Activated CD4-positive, alpha-beta T cell treated with anti-CD3 and anti-CD28 coated beads for 36 hours (primary cell): ENCODE measurements at places on chromosomes 5 and 9. TPM values are rescaled to one million over a fixed set of nuclear protein-coding genes. Genes with fewer than 3 reads are reported as not detected.

GRCh38 chr5:151555760-151556576 is 35.2 kb downstream of the FAT2 start:
- no peaks in the 10 kb centered on the region for H3K36me3 ChIP-seq
- no peak for DNase-seq
- H3K4me3 ChIP-seq: no peak overlapping the region
- H3K27ac ChIP-seq: no peak overlapping the region
- H3K27me3 ChIP-seq: no peaks in the 10 kb centered on the region
- no peaks in the 10 kb centered on the region for H3K4me1 ChIP-seq

ARPC5L gene
- total RNA-seq: 95.9 TPM

- DNase-seq: no peak
- H3K4me3 ChIP-seq: no peak overlapping the region
- H3K4me1 ChIP-seq: no peaks in the 10 kb centered on the region
- no peak overlapping the region for H3K27ac ChIP-seq
- peaks cover 14% of the 10 kb centered on the region for H3K36me3 ChIP-seq
- no peaks in the 10 kb centered on the region for H3K27me3 ChIP-seq
These were observed 193.1 kb downstream of the FOXD4L6 start for GRCh38 chr9:40935336-40935735.

DNA sequence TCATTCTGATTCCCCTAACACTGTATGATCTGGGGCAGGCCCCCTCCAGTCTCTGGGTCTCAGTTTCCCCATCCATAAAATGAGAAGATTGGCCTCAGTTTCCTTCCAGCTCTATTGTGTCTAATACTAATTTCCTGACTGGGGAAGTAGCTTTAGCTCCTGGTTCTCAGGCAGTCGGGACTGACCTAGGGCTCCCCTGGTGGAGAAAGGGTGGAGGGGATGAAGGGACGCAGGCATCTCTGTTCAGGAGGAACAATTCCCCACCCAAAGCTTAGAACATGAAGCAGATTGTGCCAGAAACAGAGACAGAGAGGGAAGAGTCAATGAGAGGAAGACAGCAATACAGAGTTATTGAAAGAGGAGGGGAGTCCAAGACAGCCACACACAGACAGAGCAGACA is 14.2 kb upstream of the PTGS1 start:
- peaks cover 7% of the 10 kb centered on the region for H3K27me3 ChIP-seq
- H3K4me1 ChIP-seq: no peaks in the 10 kb centered on the region
- DNase-seq: no peak
- H3K36me3 ChIP-seq: no peaks in the 10 kb centered on the region
- no peak overlapping the region for H3K4me3 ChIP-seq

KIAA0825 gene
- total RNA-seq: 1.3 TPM
